ENCODE measurements at places on chromosomes 11 and 22.

- no peak for DNase-seq
Measured at GRCh38 chr11:80163011-80163410, 722.2 kb upstream of the TENM4 start.

DNA sequence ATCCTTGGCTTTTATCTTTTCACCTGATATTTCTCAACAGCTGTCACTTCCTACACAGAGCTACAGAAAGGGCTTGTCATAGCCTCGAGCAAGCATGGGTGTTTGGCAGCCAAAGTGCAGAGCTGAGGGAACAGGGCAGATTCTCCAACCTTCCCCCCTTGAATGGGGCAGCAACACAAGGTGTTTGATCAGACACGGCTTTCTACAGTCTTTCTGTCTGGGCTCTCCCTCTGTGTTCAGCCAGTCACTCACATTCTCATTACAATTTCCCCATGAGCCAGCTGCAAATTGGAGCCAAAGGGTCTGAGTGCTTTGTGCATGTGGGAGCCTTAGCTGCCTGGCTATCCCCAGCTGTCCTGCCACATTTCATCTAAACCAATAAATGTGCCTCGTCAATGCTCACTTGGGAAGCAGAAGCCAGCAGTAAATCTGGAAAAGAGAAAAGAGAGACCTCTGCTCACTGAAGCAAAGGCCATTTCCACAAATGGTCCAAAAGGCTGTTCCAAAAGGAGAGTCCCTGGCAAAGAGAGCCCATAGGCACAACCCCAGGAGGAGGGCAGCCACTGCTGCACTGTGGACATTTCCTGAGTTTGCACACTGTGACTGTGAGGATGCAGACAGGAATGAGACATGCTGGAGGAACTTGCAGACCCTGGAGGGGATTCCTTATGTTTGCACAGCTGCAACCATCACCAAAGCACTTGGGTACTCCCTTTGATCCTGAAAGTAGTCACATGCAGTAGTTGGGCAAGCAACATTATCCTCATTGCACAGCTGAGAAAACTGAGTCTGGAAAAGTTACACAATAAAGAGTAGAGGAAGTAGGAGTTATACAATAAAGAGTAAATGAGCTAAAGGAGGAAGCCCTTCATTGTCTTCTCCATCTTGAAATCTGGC, 186.8 kb downstream of the FAM181B start:
- no peak for DNase-seq

DNA sequence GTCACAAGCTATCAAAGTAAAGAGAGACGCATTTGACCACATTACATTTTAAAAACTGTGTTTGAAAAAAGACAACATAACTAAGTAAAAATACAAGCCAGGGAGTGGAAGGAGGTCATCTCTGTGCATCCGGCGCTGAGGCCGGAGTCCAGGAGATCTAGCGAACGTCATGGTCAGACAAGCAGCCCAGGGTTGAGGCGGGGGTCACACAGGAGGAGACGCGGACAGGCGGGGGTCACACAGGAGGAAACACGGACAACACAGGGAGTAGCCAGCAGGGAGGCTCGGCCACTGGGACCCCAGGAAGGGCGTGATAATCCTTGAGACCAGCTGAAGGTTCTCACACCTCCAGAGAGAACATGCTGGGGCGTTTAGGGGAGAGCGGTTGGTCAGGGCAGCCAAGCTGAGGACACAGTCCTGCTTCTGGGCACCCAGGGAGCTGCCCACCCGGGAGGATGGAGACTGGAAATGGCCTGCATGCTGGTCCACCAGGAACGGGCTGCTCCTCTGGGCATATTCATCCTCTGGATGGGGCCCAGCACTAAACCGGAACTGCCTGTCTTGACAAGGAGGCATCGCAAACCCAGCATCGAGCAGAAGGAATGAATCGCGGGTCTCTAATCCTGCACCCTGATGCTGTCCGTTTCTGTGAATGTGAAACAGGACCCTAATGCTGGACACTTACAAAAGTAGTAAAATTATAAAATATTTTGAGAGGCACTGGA, 40.9 kb upstream of the MUC5AC start:
- DNase-seq: no peak

- no peak for DNase-seq
Measured at GRCh38 chr22:45534339-45535192, 31.9 kb downstream of the FBLN1 start.

GRCh38 chr22:39556970-39557841, 13.3 kb upstream of the CACNA1I start:
- peak; percentile 35 for DNase-seq

DNA sequence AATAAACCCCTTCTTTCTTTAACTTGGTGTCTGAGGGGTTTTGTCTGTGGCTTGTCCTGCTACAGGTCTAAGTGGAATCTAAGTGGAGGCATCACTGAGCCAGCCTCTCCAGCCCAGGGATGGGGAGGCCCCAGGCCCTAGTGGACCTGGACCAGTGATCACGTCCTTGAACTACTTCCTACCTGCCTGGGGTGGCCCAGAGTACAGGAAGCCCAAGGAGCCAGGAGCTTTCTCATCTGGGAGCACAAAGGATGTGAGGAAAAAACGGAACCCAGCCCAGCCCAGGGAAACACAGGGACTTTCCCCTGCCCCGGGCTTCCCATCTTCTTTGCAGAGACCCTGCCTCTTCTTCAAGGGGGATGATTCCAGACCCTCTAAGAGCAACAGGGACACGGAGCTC, 3.5 kb upstream of the CD5 start:
- no peak for DNase-seq

DNA sequence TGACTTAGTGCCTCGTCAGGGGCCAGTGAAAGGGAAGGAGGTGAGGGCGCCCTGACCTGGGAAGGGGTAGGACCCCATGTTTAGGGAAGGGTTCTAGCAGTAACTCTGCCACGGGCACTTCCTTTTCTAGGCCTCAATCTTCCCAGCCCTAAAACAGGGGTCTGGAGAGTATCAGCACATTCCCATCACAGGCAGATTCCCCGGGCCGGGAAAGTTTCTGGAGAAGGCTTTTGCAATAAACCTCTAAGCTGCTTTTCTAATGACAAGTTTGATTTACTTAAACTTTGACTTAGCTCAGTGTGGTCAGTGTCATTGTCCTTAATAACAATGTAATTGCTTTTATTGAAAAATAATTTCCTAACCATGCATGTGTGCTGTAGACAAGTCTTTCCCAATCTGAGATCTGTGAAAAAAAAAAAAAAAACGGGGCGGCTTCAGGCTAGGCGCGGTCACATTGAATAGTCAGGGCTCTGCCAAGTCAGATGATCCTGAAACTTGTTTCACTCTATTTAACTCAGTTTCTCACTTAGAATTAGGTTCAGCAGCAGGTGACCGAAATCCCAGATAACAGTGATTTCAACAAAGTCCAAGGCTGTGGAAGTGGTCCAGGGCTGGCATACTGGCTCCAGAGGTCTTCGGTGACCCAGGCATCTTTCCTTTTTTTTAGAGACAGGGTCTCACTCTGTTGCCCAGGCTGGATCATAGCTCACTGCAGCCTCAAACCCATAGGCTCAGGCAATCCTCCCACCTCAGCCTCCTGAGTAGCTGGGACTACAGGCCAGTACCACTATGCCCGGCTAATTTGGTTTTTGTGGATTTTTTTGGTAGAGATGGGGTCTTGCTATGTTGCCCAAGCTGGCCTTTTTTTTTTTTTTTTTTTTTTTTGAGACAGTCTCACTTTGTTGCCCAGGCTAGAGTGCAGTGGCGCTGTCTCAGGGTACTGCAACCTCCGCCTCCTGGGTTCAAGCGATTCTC, 19.5 kb upstream of the TAB1 start:
- no peak for DNase-seq

- DNase-seq: no peak
Measured at GRCh38 chr11:128632141-128632791, 44.9 kb upstream of the ETS1 start.

Data from occipital lobe (tissue), 3 donors.